GM23248 (cell line): ENCODE measurements at places on chromosomes 1 and 21. TPM values are rescaled to one million over a fixed set of nuclear protein-coding genes. Genes with fewer than 3 reads are reported as not detected.

DNA sequence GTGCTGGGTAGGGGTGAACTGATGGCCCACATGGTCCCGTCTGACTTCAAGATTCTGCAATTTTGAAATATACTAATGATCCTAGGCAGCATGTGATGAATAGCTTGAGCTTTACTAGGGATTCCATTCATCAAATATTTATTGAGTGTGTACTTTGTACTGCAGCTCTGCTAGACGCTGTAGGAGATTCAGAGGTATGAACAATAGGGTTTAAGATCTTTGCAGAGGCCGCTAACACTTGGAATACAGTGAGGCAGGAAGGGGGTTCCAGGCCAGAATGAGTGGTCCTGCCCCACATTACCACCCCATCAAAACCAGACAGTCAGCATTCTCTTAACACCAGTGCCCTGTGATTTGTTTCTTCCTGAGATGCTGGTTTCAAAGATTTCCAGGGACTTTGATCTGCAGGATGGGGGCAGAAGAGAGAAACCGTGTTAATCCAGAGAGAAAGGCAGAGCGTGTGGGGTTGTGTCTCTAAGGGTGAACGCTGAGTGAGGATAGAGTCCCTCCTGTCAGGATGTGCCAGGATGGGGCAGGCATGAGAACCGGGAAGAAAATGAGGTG is 19.9 kb downstream of the IER5 start:
- peaks cover 34% of the 10 kb centered on the region for H3K4me1 ChIP-seq
- H3K27me3 ChIP-seq = no peaks in the 10 kb centered on the region
- H3K4me3 ChIP-seq = no peak overlapping the region
- H3K27ac ChIP-seq = no peak overlapping the region

DNA sequence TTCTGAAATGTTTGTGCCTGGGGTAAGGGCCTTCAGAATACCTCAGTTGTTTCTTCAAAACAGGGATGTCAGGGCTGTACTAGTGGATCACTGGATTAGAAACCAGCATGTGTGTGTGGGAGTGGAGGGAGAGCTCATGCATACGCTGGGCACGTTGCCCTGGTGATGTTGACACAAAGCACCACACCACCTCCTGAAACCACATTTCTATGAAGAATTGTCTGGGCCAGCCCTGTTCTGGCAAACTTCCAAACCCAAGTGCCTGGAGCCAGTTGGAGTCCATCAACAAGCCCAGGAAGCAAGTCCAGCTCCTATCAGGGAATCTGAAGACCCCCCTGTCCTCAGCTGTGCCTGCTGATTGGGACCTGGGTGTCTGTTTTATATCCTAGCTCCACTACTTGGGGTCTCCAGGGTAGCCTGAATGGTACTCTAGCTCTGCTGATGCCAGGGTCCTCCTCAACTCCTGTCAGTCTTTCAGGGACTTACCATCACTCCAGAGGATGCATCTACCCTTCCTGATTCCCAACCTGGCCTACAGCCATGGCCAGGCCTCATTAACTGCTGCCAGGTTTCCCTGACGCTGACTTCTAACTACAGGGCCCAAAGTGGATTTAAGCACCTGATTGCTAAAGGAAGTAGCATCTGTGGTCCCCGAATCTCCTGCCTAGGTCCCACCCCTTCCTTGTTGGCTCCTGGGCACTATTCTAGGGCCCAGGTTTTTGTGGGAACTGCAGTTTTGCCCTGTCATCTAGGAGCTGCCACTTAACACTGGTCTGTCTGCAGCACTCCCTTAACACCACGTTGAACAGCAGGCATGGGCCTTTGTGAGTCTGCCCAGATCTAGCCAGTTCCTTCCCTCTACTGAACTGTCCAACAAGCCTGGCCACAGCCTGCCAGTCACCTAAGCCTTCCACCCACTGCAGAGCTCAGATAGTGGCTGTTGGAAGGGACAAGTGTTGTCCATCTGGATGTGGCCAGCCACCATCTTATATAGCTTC is 45.5 kb downstream of the LPAR3 start:
- no peak overlapping the region for H3K4me3 ChIP-seq
- H3K27me3 ChIP-seq = no peaks in the 10 kb centered on the region
- H3K4me1 ChIP-seq = peaks cover 27% of the 10 kb centered on the region
- no peaks in the 10 kb centered on the region for H3K36me3 ChIP-seq
- peak overlapping the region; percentile 47 for H3K27ac ChIP-seq
- peak; percentile 99 for DNase-seq

DNA sequence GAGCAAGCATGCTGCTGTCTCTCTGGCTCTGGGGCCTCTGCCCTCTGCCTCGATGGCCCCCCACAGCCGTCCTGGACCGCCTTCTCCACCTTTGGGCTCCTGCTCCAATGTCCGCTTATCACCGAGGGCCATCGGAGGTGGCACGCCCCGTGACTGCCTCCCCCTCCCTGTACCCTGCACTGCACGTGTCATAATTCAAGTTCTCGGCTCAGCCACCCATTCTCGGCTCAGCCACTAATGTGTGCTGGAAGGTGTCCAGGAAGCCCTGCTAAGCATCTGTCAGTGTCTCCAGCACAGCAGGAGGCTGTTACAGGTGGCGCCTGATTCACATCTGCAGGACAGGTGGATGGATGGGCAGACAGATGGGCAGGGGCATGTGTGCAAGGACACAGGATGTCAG is 45.5 kb downstream of the TP73 start:
- no peak overlapping the region for H3K27ac ChIP-seq
- H3K4me3 ChIP-seq = no peak overlapping the region
- no peaks in the 10 kb centered on the region for H3K36me3 ChIP-seq
- no peaks in the 10 kb centered on the region for H3K4me1 ChIP-seq
- H3K27me3 ChIP-seq = peaks cover 47% of the 10 kb centered on the region

GRCh38 chr1:20618550-20618949 is 14.7 kb upstream of the PINK1 start:
- no peaks in the 10 kb centered on the region for H3K36me3 ChIP-seq
- H3K27me3 ChIP-seq = no peaks in the 10 kb centered on the region
- H3K4me3 ChIP-seq = no peak overlapping the region
- H3K4me1 ChIP-seq = peaks cover 11% of the 10 kb centered on the region
- H3K27ac ChIP-seq = no peak overlapping the region

DNA sequence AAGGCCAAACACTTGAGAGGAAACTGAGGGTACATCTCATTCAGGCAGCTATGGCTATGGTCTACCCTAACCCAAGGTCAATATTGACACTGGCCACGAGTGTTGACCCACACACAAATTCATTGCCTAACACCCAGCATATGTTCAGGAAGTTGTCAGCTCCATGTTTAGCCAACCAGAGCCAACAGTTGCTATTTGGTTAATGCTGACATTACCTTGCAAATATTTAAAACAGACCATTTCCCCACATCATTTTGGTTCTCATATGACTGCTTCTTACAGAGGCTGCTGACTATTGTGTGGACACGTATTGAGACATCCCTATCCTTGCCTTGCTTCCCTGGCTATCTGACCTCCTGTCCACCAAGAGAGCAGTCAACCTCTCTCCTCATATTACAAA is 97.3 kb downstream of the LMX1A start:
- H3K27me3 ChIP-seq = peaks cover 19% of the 10 kb centered on the region
- peak; percentile 4 for DNase-seq
- H3K4me1 ChIP-seq = no peaks in the 10 kb centered on the region

DNA sequence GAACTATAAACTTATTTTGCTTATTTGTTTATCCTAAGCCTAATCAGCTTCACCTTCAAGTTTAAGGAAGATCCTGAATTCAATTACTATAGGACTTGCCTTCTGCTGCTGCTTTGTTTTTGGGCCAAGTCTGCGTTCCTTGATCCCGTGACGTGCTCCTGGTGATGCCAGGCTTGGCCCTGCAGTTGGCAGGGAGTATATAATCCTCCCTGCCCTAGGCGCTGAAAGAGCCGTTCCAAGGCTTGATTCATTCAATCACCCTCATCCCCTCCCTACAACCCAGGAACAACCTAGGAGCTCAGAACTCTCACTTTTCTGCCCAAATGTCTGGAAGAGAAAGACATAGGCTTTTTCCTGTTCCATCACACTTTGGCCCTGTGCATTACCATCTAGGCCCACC is 12.4 kb upstream of the LRRN2 start:
- H3K27me3 ChIP-seq = peaks cover 67% of the 10 kb centered on the region
- DNase-seq = no peak
- no peak overlapping the region for H3K27ac ChIP-seq

DNA sequence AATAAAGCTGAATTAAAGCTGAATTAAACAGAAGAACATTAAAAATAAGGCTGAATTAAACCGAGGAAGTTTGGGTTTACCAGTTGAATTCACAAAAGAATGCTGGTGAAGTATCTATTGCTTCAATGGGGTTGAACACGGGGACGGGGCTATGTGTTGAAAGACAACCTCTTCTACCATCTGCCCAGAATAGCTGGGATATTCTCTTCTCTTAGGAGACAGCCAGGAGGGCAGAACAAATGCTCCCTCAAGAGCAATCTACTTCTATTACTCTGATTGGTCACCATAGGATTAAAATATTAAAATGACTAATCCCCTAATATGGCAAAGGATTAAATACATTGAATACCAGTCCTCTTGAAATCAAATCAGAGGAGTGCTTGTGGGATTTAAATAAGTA is 68.4 kb downstream of the LPGAT1 start:
- H3K36me3 ChIP-seq = peaks cover 17% of the 10 kb centered on the region; the same call in 1 of the 2 replicates
- no peak overlapping the region for H3K27ac ChIP-seq
- no peak overlapping the region for H3K4me3 ChIP-seq
- H3K4me1 ChIP-seq = no peaks in the 10 kb centered on the region
- H3K27me3 ChIP-seq = no peaks in the 10 kb centered on the region

- H3K27me3 ChIP-seq = peaks cover 8% of the 10 kb centered on the region
- H3K4me3 ChIP-seq = no peak overlapping the region
- H3K27ac ChIP-seq = no peak overlapping the region
- H3K36me3 ChIP-seq = no peaks in the 10 kb centered on the region
These were observed 241.7 kb downstream of the ADGRL2 start for GRCh38 chr1:82042306-82043060.

DNA sequence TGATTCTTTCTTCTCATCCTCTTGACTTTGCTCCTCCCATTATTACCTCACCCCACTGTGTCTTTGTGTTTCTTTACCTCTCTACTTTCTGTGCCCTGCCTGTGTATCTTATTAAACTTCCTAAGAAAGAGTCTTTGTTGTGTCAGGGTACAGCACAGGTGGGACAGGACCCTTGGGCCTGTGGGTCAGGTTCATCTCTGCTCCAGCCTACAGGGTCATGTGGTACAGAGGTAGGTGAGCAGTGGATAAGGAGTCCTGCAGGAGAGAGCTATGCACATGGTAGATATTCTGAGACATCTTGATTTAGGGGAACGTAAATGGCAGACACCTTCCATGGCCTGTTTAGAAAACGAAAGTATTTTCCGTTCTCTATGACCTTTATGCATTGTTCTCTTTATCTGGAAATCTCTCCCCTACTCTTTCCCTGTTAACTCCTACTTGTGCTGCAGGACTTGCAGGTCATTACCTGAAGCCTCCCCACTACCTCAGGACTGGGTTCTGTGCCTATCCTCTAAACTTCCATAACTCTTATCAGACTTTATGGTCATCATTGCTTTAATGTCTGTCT is 9.9 kb downstream of the GIPC2 start:
- no peaks in the 10 kb centered on the region for H3K36me3 ChIP-seq
- DNase-seq = no peak
- no peak overlapping the region for H3K4me3 ChIP-seq
- H3K4me1 ChIP-seq = no peaks in the 10 kb centered on the region
- no peaks in the 10 kb centered on the region for H3K27me3 ChIP-seq

DNA sequence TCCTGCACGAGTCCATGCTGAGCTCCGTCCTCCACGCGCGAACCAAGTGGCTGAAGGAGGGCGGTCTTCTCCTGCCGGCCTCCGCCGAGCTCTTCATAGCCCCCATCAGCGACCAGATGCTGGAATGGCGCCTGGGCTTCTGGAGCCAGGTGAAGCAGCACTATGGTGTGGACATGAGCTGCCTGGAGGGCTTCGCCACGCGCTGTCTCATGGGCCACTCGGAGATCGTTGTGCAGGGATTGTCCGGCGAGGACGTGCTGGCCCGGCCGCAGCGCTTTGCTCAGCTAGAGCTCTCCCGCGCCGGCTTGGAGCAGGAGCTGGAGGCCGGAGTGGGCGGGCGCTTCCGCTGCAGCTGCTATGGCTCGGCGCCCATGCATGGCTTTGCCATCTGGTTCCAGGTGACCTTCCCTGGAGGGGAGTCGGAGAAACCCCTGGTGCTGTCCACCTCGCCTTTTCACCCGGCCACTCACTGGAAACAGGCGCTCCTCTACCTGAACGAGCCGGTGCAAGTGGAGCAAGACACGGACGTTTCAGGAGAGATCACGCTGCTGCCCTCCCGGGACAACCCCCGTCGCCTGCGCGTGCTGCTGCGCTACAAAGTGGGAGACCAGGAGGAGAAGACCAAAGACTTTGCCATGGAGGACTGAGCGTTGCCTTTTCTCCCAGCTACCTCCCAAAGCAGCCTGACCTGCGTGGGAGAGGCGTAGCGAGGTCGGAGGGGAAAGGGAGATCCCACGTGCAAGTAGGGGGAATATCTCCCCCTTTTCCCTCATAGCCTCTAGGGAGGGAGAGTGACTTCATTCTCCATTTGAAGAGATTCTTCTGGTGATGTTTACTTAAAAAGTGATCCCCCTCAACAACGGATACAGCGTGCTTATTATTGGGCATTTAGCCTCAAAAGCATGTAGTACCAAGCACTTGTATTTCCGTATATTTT is 991 bp downstream of the PRMT6 start:
- DNase-seq = peak; percentile 84
- peak overlapping the region; percentile 91 for H3K4me3 ChIP-seq

DNA sequence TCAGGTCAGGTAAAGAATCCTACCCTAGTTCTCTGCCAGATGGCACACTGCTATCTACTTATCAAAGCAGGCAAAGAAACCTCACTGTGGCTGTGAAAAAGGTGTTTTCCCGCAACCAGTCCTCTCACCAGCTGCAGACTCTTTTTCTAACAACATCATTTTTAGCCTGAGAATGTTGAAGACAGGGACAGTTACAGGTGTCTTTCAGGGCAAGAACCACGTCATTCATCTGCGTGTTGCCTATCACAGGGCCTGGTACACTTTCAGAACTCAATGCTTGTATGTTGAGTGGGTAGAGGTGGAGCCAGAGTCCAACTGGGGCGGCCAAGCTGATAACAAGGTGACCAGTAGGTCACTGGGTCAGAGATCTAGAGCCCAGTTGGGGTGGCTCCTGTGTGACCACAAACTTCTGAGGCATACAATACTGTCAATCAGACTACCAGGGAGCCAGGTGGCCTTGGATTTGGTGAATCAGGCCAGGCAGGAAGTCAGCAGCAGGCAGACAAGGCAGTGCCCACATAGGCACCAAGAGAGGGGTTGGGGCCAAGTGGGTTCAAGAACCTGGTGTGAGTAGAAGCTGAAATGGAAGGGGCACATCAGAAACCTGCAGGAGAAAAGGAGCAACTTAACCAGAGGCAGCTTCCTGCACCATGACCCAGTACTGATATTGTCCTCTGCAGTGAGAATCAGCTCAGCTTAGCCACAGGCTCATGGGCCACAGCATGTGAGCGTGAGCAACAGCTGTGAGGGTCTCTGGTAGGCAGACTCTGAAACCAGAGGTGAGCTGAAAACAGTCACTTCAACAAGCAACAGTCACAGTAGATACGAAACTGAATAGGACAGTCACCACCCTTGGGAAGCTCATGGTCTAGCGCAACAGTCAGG is 123.6 kb downstream of the DTL start:
- no peaks in the 10 kb centered on the region for H3K36me3 ChIP-seq
- H3K4me3 ChIP-seq = no peak overlapping the region
- H3K4me1 ChIP-seq = peaks cover 23% of the 10 kb centered on the region
- H3K27ac ChIP-seq = no peak overlapping the region

- H3K27me3 ChIP-seq = no peaks in the 10 kb centered on the region
- peaks cover 11% of the 10 kb centered on the region for H3K4me1 ChIP-seq
- no peak overlapping the region for H3K27ac ChIP-seq
- no peaks in the 10 kb centered on the region for H3K36me3 ChIP-seq
- H3K4me3 ChIP-seq = no peak overlapping the region
- DNase-seq = no peak
These were observed 61.4 kb downstream of the EPHB2 start for GRCh38 chr1:22772014-22772413.

The MINDY1 gene
- 7.7 and 9.1 TPM in 2 replicates for total RNA-seq

The LDLRAD1 gene
- not detected in 2 replicates for total RNA-seq

The RCAN3 gene
- 10.1 and 10.8 TPM in 2 replicates for total RNA-seq

The HSD3B1 gene
- not detected in 2 replicates for total RNA-seq
